Fibroblast of mammary gland (primary cell): ENCODE measurements at places on chromosomes 3 and 15.

GRCh38 chr3:107680698-107681097 lies 157.9 kb downstream of the BBX start:
- peak; percentile 41 for DNase-seq

DNA sequence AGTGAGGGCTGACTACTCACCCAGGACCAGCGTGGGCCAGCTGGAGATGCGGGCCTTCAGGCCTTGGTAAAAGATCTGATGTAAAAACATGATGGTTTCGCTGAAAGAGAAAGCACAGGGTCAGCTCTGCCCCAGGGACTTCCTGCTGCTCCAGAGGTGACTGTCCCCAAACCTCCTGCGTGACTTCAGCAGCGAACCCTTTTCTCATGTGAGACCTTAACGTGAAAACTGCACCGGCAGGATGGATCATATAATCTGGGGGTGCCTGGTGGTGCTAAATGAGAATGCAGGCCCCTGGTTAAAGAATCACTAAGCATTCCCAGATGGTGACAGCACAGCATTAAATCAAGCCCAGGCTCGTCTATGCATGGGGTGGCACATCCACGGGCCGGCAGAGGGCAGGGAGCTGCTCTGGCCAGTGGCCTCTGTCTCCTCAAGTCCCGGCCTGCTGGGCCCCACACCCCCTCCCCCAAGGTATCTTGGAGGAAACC lies 55.4 kb downstream of the RASGRF1 start:
- DNase-seq = no peak

- no peak for DNase-seq
These were observed 732.9 kb downstream of the VGLL3 start for GRCh38 chr3:86257955-86258641.

DNA sequence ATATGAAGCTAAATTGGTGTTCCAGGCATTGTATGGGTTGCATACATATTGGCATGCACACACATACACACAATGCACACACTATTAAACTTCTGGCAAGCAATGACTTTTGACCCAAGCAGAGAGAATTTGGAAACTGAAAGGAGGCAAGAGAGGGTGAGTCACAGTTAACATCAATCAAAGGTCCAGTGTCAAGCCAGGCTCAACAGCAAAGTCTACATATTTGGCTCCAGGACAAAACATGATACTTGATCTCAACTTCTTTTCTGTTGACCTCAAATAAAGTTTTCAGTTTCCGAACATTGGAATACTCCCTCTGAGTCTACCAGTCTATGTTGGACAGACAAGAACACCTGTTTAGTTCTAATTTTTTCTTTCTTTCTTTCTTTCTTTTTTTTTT lies 28.3 kb downstream of the IL12A start:
- DNase-seq = peak; percentile 67

DNA sequence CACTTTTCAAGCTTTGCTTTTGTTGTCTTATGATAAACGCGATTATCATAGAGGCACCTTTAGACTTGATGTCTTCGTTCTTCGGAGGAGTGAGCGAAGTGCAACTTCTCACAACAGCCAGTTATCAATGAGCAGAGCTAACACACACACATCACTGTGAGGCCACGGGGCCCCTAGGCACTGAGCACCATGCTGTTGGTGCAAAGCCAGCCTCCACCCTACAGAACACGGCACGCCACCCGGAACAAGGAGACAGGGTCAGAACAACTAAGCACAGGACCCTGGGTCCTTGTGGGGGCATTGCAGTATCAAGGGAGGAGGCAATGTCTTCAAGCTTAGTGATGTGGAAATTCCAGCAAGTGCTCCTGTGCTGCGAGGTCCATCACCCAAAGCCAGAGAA lies 244.5 kb downstream of the OCA2 start:
- DNase-seq = no peak
